ENCODE measurements at places on chromosomes 16 and 17.
A peak's percentile ranks its signal among the peaks of the same experiment; 100 is the strongest.

DNA sequence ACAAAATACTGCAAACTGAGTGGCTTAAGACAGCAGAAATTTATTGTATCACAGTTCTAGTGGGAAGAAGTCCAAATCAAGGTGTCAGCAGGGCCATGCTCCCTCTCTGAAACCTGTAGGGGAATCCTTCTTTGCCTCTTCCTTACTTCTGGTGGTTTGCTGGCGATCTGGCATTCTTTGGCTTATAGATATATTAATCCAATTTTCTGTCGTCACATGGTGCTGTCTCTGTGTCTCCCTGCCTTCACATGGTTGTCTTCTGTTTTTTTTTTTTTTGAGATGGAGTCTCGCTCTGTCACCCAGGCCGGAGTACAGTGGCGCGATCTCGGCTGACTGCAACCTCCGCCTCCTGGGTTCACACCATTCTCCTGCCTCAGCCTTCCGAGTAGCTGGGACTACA, 6.8 kb upstream of the AKAP1 start:
- DNase-seq: no peak

DNA sequence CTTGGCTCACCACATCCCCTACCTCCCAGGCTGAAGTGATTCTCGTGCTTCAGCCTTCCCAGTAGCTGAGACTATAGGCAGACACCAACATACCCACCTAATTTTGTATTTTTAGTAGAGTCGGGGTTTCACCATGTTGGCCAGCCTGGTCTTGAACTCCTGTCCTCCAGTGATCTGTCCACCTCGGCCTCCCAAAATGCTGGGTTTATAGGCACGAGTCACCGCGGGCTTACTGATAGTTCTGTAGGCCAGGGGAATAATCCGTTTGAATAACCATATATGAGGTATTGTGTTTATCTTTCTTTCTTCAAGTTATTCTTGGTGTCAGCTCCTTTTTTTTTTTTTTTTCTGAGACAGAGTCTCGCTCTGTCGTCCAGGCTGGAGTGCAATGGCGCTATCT, 7.7 kb downstream of the FAM234A start:
- no peak for DNase-seq

DNA sequence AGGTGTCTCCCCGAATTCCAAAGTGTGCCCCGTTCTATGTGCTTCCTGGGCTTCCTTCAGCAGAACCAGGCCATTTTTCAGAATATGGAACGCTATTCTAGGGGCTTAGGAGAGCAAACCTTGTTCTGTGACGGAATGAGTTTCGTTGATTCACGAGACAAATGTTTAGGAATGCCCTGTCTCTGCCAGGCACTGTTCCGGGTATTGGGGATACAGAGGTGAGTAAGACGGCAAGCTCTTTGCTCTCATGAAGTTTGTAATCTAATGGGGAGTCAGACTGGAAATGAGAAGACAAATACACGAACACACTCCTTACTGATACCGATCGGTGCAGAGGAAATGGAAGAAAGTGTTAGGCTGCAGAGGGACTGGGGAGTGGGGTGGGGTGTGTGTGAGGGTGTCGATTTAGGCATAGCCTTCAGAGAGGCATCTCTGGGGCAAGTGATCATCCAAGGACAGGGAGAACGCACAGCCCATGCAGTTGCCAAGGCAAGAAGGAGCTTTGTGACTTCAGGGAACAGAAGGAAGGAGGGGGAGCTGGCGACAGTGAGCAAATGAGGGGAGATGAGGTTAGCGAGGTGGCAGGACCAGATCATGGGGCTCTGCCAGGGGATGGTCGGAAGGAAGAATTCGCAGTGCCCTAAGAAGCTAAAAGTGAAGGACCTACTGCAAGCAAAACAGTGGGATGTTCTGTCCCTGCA, 189.6 kb downstream of the MSI2 start:
- no peak for DNase-seq

DNA sequence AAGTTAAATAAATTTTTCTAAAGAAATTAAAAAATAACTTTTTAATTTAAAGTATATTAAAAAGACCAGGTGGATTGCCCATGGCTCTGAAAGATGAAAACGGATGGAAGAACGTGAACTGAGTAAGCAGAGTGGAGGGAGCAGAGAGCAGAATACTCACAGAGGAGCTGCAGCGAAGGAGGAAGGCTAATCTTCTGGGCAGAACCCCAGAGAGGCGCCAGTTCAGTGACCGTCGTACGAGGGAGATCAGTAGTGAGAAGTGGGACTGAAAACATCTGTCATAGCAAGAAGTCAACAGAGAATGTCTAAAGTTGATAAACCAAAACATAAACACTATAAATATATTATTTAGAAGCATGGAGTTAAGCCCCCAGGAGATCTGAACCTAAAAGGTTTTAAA, 34.9 kb downstream of the UBE2G1 start:
- DNase-seq: no peak

DNA sequence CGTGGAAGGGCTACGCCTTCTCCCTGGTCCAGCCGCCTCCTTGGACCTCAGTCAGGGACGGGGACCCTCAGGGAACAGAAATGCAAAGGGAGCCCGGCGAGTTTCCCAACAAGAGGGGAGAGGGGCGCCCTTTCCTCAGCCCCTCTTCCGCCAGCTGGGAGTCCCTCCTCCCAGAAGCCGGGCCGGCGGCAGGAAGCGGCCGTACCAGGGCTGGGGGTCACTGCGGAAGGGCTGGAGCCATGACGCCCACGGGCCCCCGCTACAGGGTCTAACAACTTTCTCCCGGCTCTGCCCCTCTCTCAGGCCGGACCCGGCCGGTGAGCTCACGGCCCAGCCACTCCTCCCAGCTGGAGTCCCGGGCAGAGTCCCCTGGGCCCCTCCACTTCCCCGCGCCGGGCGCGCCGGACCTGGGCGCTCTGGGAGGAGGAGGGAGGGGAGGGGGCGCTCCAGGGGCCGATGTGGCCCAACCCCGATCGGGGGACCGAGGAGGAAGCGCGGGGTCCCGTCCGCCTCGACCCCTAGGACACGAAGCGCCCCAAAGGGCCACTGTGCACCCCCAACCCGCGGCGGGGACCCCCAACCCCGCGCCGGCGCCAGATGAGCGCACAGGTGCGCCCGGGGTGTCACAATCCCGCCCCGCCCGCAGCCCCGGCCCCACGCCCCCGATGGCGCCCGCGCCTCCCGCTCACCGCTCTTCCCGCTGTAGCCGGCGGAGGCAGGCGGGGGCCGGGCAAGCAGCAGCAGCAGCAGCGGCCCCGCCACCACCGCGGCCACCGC, 578 bp downstream of the PGAP6 start:
- no peak for DNase-seq

DNA sequence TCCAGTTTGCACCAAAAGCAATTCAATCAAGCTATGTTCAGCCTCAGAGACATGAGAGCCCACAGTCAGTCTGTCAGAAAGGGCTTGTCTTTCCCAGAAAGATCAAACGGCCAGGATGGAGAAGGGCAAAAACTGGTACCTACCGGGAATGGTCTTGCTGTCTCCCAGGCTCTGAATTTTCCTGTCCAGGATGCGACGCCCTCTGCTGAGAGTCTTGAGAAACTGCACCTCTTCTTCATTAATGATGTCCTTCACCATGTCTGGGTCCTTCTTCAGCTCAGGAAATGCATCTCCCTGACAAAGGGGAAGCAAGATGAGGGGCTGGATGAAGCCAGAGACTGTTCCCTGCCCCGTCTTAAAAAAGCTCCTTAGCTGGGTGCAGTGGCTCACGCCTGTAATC, 15.8 kb upstream of the EXOSC6 start:
- peak; percentile 43 for DNase-seq

DNA sequence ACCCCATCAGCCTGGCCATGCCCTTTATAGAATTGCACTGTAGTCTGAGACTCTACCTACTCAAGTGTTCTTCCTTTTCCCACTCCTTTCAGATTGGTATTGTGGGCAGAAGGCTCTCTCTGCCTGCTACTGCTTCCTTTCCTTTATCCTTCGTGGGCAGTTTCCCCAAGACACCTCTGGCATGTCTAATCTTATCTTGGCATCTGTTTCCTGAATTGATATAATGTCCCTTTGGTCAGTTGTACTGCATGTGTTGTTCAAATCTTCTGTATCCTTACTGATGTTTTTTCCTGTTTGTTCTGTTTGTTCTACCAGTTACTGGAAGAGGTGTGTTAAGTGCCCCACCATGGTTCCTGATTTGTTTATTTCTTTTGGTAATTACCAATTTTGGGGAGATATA, 29.5 kb upstream of the MSI2 start:
- DNase-seq: no peak

DNA sequence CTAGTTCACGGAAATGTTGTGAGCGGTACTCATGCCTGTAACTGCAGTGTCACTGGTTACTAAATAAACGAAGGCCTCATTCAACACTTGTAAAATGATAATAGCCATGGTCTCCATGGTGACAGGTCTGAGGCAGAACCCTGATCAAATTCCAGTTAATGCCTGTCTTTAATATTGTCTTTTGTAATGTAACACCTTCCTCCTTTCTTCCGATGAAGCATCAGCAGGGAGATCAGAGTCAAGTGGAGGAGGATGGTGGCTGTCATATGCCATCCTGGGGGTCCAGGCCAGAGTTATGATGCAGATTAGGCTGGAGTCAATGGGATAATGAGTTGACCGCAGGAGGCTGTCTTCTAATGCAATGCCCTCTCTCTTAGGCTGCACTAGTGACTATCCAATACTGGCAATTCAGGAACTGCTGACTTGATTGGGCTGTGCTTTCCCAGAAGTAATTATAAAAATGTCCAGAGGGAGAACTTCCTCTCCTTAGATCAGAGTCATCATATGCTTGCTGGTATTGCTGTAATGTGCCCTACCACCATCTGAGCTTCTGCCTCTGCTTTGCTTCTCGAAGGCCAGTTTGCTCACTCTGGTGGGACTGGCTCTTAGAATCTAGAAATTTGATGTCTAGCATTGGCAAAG, 419.1 kb downstream of the CA10 start:
- DNase-seq: no peak

- no peak for DNase-seq
Observed at GRCh38 chr17:59433586-59433985, 102.1 kb downstream of the YPEL2 start.

DNA sequence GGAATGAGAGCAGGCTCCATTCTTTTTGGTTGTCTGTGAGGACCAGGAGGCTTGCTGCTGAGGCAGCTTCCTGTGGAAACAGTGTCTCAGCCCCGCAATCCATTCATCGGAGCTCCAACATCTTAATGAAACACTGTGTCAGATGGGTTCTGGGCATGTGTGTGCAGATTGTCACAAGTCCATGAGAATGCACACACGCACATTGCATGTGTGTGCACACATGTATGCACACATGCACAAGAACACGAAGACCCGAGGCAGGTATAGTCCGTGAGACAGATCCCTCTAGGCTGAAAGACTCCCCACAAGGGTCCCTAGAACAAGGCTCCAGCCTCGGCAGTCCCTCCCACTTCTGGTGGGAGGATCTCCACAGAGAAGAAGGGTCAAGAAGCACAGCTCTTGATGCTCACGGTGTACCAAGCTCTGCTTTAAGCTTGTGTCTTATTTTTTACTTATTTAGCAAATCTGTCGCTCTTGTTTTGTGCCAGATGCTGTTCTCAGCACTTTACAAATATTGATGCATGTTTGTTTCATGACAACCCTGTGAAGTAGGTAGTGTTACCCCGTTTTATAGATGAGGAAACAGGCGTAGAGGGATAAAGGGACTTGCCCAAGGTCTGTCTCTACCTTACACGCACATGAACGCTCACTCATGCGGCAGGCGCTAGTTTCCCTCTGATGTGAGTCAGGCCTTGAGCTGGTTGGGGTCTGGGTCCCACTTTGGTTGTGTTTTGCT, 213.1 kb downstream of the SEC14L1 start:
- no peak for DNase-seq

- DNase-seq: no peak
Observed at GRCh38 chr17:59786213-59786535, 78.7 kb downstream of the VMP1 start.

DNA sequence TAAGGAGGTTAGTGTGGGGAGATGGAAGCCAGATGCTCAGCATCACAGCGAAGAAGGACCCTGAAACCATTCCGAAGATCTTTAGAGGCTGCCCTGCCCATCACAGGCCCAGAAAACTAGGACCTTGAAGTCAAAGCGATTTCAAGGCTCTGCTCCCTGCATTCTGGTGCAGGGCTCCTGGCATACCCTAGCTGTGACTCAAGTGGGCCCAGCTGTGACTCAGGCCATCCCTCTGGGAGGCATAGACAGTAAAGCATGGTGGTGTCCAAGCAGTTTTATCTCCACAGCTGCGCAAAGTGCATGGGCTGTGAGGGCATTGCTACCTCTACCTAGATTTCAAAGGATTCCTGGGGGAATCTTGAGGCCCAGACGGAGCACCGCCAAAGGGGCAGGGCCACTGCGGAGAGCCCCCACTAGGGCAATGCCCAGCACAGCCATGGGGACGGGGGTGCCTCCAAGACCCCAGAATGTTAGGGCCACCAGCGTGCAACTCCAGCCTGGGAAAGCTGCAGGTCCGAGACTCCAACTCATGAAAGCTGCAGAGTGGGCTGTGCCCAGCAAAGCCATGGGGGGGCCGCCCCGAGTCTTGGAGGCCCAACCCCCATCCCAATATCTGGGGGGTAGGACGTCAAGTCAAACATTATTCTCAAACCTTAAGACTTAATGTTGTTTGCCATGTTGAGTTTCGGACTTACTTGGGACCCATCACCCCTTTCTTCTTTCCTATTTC, 11.7 kb upstream of the ZNF594 start:
- DNase-seq: no peak

GRCh38 chr17:43979011-43979410, 25.3 kb upstream of the PYY start:
- no peak for DNase-seq

GRCh38 chr17:29909236-29910003, 20.6 kb downstream of the SSH2 start:
- no peak for DNase-seq

GRCh38 chr16:51243936-51244436, 92.9 kb upstream of the SALL1 start:
- DNase-seq: no peak

GRCh38 chr16:82157534-82157812, 12.6 kb downstream of the MPHOSPH6 start:
- DNase-seq: no peak

- peak; percentile 69 for DNase-seq
Observed at GRCh38 chr16:84893849-84894599, 74.2 kb downstream of the CRISPLD2 start.

- no peak for DNase-seq
Observed at GRCh38 chr17:54899721-54900456, 763 bp upstream of the TOM1L1 start.

GRCh38 chr16:54212893-54213292, 73.7 kb downstream of the IRX3 start:
- DNase-seq: no peak

GRCh38 chr17:57044976-57045867, 39.8 kb upstream of the AKAP1 start:
- no peak for DNase-seq

- no peak for DNase-seq
Observed at GRCh38 chr16:7834771-7835431, 502.3 kb downstream of the RBFOX1 start.

GRCh38 chr17:70938336-70938735, 769.0 kb downstream of the KCNJ2 start:
- DNase-seq: no peak

DNA sequence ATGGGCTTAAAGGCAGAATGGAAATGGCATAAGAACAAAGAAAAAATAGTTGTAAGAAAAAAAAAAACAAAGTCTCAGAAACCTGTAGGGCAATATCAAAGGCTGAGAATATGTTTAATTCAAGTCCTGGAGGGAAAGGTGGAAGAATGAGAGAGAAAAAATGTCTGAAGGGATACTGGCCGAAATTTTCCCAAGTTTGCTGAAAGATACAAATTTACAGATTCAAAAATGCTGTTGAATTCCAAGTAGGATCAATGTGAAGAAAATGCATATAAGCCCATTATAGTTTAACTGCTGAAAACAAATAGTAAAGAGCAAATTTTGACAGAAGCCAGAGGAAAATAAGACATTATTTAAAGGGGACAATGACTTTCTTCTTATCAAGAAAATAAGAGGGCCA, 6.6 kb upstream of the USP22 start:
- DNase-seq: no peak

- no peak for DNase-seq
Observed at GRCh38 chr17:72376526-72377345, 255.9 kb downstream of the SOX9 start.
